GM04503 (cell line): ENCODE measurements at places on chromosomes 2 and 18.

DNA sequence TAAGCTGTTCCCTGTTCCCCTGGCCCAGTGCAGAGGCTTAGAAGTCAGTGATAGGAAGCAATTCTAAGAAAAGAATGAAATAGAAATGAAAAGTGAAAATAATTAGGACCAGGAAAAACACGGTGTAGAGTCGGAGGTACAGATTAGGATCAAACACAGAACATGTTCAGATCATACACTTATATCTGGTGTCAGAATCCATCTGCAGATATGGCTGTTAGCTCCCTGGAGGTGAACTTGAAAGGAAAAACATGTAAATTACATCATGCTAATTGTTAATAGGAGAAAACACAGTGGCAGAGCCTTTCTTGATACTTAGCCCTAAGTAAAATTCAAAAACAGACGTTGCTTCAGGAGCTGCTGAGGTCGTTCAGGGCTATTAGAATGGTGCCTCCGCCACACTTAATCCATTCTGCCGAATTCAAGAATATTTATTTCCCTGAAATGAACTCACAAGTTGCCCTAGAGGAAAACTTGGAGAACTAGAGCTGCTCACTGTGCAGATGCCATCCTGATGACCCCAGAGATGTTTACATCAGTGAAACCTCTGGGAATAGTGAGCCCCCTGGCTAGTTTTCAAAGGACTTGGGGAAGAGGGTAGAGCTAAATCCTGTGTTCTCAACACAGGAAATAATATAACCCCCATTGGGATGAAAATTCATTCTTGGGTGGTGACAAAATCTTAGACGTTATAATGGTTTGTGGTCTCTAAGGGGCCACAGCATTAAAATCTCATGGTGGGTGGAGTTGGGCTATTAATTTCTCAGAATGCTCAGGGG is 27.5 kb downstream of the LPIN1 start:
- DNase-seq, result no peak

DNA sequence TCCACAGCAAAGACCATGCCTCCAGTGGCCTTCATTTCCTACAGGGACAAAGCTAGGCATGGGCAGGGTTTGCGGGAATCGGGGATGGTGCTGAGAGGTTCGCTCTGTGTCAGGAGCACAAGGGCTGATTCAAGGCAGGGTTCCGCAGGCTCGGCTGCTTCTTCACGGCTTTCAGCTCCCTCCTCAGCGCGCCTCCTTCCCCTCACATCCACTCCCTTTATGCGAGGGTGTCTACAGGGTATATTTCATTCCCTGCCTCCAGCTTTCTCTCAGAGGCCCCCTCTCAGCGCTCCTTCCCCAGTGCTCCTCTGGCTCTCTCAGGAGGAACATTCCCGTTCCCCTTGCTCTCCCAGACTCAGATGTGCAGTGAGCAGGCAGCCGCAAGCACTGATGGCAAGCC is 78.7 kb upstream of the ASB18 start:
- no peak for DNase-seq

DNA sequence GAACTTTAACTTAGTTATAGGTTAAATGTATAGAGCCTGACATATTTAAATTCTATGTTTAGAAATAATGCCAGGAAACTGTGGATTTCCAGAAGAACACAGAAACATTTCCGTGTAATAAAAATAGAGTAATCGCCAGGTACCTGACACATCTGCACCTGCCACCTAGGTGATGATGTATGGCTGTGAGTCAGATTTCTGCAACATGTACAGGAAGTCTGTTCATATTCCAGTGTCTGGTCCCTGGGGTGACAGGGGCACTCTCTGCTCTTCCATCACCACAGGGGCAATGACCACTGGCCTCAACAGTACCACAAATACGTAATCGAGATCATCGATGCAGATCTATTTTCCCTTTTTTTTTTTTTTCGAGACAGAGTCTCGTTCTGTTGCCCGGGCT is 101.1 kb upstream of the LPIN2 start:
- no peak for DNase-seq

- no peak for DNase-seq
These were observed 1.6 kb upstream of the DNER start for GRCh38 chr2:229715895-229716507.

GRCh38 chr2:7974936-7975335 is 706.9 kb upstream of the ID2 start:
- no peak for DNase-seq

GRCh38 chr18:67995769-67996168 is 479.2 kb upstream of the DSEL start:
- DNase-seq, result no peak
